ENCODE measurements at places on chromosomes 6 and 20. TPM values are rescaled to one million over a fixed set of nuclear protein-coding genes. Genes with fewer than 3 reads are reported as not detected.

RUNX2 gene
- total RNA-seq: 1.2 TPM

SNAI1 gene
- total RNA-seq: 12.8 TPM

FRK gene
- 1.3 TPM for total RNA-seq

PABPC1L gene
- 17.2 TPM for total RNA-seq

ADGRG6 gene
- total RNA-seq: 76.6 TPM

ZNF341 gene
- 5.7 TPM for total RNA-seq

ATP9A gene
- total RNA-seq: 10.8 TPM

OPN5 gene
- total RNA-seq: not detected

PREP gene
- total RNA-seq: 35.5 TPM

CST5 gene
- not detected for total RNA-seq

KCNQ2 gene
- total RNA-seq: 0.57 TPM

C6orf15 gene
- total RNA-seq: not detected

SLC26A8 gene
- total RNA-seq: not detected

LGSN gene
- total RNA-seq: 2.3 TPM

RAB44 gene
- total RNA-seq: 0.07 TPM

SOBP gene
- total RNA-seq: 1.6 TPM

PDE10A gene
- 27.5 TPM for total RNA-seq

BPIFB4 gene
- not detected for total RNA-seq

TGM2 gene
- 445 TPM for total RNA-seq

BMP7 gene
- 0.13 TPM for total RNA-seq

HLA-DPB1 gene
- not detected for total RNA-seq

XKR7 gene
- total RNA-seq: 0.02 TPM

EYA4 gene
- total RNA-seq: 12.6 TPM
